ENCODE measurements at places on chromosomes 6 and 20.

- no peak for DNase-seq
These were observed 127.9 kb downstream of the LMBRD1 start for GRCh38 chr6:69668916-69669315.

- no peak for DNase-seq
These were observed 246.6 kb downstream of the PHF3 start for GRCh38 chr6:63882208-63882607.

- no peak for DNase-seq
These were observed 56.4 kb downstream of the REPS1 start for GRCh38 chr6:138931660-138932059.

DNA sequence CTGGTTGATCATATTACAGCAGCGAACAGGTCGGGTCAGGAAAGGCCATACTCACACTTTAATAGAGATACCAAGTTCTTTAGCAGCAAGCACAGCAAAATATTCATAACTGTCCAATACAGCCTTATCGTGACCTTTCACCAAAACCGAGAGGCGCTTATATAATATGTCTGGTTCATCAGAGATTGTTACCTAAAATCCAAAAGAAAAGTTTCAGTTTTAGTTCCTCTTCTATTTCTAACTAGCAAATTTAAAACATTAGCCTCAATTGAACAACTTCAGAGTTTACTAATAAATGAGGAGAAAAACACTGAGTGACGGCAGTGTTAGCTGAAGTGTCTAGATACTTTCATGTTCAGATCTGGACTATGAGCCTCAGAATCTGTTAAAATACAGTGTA lies 5.9 kb downstream of the MRPS10 start:
- DNase-seq, result no peak

GRCh38 chr6:167755461-167755860 lies 71.2 kb upstream of the AFDN start:
- DNase-seq, result no peak

DNA sequence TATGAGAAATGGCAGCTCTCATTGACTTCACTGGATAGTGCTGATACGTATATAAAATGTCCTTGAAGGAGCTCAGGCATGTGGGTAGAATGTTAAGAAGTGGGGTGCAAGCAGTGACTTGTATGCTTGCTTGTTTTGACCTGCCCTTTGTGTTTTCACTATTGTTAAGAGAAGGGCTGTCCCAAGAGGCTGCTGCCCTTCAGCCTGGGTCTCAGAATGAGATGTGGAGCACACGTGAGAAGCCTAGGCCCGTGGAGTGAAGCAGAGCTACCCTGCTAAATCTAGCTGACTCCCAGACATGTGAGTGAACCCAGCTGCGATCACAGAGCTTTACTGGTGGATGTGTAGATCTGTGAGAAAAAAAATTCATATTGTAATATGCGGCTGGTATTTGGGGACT lies 305.3 kb upstream of the RGS17 start:
- DNase-seq, result peak; percentile 48

DNA sequence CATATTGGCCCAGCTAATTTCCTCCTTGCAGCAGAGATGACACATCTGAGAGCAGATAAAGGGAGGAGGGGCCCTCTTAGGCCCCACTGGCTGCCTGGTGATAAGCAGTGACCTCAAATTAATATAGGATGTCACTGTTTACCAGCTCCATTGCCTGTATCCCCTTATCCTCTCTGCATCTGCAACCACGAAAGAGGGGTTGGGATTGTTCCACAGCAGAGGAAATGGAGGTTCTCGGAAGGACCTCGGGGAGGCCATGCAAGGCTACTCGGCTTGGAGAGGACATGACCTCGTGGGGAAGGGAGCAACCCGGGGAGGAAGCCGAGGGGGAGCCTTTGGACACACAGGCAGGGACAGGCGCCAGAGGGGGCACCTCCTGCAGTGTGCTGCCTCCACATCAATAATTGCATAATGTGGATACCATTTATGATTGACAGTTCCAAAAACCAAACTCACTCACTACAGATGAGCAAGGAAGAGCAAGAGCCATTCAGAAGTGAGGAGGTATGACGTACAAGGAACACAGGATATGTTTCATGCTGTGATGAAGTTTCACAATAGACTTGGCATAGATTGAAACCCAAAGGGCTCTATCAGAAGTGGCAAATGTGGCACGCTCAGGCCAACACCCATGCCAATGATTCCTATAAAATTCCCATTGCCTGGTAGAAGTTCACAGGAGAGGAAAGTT lies 177.2 kb upstream of the RNF24 start:
- no peak for DNase-seq

DNA sequence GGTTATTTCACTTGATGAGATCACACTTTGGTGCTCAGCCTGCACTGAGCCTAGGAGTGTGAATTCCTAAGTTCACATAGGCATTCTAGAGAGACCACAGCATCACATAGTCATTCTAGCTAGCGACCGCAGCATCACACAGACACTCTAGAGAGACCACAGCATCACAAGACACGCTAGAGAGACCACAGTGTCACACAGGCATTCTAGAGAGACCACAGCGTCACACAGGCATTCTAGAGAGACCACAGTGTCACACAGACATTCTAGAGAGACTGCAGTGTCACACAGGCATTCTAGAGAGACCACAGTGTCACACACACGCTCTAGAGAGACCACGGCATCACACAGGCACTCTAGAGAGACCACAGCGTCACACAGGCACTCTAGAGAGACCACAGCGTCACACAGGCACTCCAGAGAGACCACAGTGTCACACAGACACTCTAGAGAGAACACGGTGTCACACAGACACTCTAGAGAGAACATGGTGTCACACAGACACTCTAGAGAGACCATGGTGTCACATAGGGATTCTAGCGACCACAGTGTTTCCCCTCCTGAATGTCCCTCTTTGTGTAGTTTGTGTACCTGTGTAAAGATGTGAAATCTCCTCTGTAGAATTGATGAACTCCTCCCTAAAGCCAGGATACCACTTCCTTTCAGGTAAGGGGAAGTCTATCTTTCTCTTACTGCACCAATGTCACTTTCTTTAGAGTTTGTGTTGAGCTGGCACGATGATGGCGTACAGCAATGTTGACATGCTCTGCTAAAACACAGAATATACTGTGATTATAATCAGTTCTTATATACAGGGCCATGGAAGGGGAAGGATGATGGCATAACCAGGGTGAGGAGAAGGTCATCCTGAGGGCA lies 169.4 kb downstream of the ZDHHC14 start:
- no peak for DNase-seq

DNA sequence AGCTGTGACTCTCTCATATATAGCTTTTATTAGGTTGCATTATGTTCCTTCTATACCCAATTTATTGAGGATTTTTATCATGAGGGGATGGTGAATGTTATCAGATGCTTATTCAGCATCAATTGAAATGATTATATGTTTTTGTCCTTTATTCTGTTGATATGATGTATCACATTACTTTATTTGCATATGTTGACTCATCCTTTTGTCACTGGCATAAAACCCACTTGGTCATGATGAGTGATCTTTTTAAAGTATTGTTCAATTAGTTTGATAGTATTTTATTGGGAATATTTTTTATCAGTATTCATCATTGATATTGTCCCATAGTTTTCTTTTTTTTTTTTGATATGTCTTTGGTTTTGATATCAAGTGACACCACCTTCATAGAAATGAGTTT lies 529.9 kb downstream of the MMUT start:
- DNase-seq, result no peak
